ENCODE measurements at places on chromosomes 2 and 18.

DNA sequence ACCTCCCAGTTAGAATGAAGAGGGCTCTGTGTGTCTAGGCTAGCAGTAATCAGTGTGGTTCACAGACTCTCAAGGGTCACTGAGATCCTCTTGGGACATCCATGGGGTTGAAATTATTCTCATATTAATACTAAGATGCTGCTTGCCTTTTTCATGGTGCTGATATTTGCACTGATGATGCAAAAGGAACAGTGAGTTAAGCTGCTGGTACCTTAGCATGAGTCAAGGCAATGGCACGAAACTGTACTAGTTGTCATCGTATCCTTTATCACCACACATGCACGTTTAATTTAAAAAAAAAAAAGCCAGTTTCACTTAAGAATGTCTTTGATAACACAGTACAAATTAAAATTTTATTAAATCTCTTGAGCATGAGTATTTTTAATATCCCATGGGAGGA, 151.9 kb upstream of the TANK start:
- no peak for DNase-seq

GRCh38 chr2:196268025-196268424, 96.6 kb upstream of the STK17B start:
- no peak for DNase-seq

GRCh38 chr2:44550561-44550960, 188.8 kb downstream of the CAMKMT start:
- DNase-seq = no peak

- DNase-seq = no peak
These were observed 71.6 kb upstream of the CYP1B1 start for GRCh38 chr2:38147333-38148121.

- DNase-seq = no peak
These were observed 72.8 kb downstream of the SOWAHC start for GRCh38 chr2:109686921-109687320.

DNA sequence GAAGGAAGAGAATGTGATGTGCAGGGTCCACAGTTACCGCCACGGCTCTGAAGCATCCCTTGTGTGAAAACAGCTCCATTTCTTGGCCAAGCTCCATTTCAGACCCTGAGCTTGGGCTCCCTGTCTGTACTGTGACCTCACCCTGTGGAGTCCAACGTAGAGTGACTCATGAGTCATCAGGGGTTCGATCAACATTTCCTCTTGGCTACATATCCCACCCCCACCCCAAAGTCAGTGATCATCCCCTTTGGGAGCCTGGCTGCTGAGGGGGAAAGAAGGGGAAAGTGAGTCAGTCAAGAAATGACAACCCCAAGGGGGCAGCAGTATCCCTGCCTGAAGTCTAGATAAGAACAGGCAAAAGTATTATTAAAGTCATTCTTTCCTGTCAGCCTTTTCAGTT, 62.2 kb downstream of the PAPOLG start:
- no peak for DNase-seq
